ENCODE measurements at places on chromosomes 5 and 9.

- DNase-seq = no peak
Measured at GRCh38 chr5:137385064-137385463, 114.1 kb downstream of the SPOCK1 start.

GRCh38 chr5:150621301-150621700, 19.2 kb upstream of the SYNPO start:
- DNase-seq = no peak

- no peak for DNase-seq
Measured at GRCh38 chr9:128214571-128215490, 11.7 kb downstream of the DNM1 start.

DNA sequence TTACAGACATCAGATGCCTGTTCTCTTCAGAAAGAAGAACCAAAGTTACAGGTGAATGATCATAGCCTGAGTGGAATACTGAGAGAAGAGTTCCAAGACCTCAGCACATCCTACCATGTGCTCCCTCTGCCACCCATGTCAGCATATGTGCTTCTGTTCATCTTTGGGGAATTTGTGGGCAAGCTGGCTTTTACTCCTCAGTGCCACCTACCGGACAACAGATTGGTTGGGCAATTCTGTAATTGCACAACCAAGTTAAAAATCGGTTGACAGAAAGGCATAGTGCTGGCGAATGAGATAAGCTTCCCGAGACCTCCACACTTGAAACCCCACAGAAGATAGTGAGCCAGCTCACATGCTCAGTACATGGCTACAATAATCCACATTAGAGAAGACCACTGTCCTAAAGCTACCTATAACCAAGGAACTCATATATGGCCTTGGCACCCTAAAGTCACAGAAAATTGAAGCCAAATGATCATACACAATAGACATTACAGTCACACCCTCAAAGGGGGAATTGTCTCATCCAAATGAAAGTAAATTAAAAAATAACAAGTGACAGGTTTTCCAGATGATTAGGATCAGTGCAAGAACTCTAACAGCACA, 1238.0 kb upstream of the NUDT12 start:
- no peak for DNase-seq

DNA sequence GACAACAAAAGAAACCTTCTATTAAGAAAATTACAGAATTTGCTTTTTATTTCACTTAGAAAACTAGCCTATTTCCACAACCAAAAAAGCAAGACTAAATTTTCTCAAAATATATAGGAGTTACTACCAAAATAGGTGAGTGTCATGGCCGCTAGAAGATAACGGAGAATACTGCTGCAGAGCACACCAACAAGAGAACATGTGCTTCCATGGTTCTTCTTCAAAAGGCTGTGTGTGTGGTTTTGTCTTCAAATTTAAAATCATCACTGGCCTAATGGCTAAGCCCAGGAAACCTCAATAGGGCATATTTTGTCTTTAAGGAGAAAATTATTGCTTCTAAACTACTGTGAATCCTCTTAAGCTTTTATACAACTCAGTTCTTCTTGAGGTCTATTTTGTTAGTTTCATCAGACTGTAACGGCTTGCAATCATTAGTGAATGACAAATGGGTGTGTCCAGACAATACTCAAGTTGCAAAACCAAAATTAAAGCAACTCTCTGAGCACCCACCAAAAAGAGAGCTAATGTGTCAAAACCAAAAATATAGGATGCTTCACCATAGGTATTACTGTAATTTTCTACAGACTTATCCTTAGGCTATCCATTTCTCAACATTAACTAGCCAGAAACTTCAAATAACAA, 3.3 kb downstream of the SETX start:
- peak; percentile 21 for DNase-seq

- DNase-seq = no peak
Measured at GRCh38 chr5:175335691-175336090, 108.3 kb downstream of the DRD1 start.

- no peak for DNase-seq
Measured at GRCh38 chr5:2430606-2431005, 320.9 kb downstream of the IRX2 start.

DNA sequence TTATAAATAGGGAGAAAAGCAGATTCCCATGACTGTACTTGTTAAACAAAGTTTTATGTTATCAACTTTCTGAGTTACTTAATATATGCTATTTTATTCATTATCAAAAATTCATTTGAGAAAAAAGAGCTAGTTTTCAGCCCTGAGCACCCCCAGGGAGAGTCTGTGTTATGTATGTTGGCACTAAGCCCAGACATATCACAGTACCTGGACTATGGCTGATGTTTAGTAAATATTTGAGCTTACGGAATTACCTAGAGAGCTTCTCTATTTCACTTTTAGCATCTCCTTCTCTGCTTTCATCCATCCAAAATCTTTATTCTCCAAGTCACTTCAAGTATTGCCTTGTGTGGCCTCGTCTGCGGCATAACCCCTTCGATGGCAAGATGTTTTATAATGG, 225.9 kb upstream of the PCSK5 start:
- DNase-seq = no peak

- peak; percentile 85 for DNase-seq
Measured at GRCh38 chr5:136133222-136133921, 727 bp downstream of the SMAD5 start.
